ENCODE measurements at places on chromosomes 5 and 9.
A peak's percentile ranks its signal among the peaks of the same experiment; 100 is the strongest.

- peak; percentile 87 for DNase-seq
These were observed 831.8 kb downstream of the TAF11L14 start for GRCh38 chr5:18465833-18466681.

DNA sequence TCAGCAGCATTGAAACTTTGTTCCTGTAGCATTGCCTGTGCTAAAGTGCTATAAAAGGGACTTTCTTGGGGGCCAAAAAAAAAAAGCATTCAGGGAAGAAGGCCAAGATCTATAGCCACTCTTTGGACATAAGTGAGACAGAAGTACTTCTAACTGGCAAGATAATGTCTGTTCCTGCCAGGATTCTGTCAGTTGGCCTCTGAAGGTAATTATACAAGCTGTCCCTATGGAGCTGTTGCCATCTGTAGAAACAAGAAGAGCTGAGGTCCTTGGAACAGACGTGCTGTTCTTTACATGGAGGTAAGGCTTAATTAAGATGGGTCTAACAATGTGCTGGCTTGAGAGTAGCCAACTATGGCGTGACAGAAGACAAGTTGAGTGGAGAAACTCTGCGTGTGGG is 9.7 kb downstream of the KIF20A start:
- no peak for DNase-seq

DNA sequence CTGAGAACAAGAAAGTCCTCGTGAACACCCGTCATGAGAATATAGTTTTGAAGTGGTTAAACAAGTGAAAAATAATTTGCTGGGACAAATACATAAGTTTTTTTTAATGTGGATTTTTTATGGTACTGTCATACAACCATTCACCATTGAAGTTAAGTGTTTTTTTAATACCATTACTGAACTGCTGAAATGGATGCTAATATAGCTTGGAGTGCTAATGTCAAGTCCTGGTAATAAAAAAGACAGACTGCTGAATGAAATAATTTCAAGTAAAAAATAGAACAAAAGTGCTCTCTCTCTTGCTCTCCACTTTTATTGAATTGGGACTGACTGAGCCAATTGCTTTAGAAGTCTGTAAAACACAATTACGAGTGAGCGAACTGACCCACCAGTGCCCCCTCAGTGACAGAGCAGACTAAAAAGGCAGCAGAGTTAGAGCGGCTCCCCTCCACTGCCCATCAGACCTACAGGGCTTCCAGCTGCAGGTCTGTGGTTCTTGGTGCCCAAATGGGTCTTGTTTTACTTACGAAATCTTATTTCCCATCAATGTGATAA is 442.5 kb downstream of the BNC2 start:
- no peak for DNase-seq

DNA sequence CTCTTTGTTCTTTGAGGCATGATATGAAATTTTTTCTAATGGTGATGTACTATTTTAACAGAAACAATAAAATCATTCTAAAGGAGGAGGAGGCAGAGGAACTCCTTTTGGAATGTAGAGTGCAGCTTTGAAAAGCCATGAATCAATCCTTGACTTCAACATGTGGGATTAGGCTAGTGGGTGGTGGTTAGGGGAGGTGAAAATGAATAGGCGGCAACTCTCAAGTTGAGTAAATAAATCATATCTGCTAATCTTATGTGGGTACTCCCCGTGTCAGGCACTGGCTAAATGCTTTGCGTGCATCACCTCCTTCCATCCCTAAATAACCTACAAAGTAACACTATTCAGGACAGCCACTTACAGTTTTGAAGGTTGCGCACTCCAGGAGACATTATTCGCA is 35.1 kb downstream of the FAM81B start:
- DNase-seq = no peak

GRCh38 chr5:147522435-147522834 is 12.6 kb upstream of the DPYSL3 start:
- peak; percentile 68 for DNase-seq

- no peak for DNase-seq
These were observed 32.9 kb downstream of the OCLN start for GRCh38 chr5:69525490-69525889.

DNA sequence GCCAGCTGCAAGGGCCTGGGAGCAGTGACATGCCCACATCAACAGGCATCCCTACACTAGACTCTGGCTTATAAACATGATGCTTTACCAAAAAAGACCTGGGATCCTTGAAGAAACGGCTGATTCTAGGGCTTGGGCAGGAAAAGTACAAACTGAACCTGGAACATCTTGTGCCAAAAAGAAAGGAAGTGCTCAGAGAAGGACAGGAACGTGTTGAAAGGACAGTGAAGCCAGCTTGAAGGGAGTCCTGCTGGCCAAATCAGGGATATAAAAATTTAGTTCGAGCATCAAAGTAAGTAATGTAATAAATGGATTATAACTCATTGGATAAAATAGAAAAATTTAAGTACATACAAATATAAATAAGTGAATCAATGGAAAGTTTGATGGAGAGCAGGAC is 58.1 kb downstream of the ALDH7A1 start:
- no peak for DNase-seq

GRCh38 chr9:76552751-76553455 is 93.9 kb downstream of the GCNT1 start:
- peak; percentile 31 for DNase-seq

DNA sequence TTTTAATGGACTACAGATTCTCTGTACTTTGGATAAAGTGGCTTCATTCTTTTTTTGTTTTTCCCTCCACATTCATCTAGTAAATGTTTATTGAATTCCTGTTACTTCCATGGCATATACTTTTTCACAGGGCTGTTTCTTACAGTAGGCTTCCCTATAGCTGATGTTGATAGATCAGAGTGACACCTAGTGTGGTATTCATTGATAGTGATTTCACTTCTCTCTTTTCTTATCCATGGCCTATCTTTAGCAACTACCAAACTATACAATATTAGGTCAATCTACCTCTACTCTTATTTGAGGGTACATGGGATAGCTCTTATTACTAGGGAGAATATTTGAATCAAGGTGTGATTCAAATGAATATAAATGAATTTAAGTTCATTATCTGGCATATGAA is 35.8 kb downstream of the FSD1L start:
- DNase-seq = no peak

DNA sequence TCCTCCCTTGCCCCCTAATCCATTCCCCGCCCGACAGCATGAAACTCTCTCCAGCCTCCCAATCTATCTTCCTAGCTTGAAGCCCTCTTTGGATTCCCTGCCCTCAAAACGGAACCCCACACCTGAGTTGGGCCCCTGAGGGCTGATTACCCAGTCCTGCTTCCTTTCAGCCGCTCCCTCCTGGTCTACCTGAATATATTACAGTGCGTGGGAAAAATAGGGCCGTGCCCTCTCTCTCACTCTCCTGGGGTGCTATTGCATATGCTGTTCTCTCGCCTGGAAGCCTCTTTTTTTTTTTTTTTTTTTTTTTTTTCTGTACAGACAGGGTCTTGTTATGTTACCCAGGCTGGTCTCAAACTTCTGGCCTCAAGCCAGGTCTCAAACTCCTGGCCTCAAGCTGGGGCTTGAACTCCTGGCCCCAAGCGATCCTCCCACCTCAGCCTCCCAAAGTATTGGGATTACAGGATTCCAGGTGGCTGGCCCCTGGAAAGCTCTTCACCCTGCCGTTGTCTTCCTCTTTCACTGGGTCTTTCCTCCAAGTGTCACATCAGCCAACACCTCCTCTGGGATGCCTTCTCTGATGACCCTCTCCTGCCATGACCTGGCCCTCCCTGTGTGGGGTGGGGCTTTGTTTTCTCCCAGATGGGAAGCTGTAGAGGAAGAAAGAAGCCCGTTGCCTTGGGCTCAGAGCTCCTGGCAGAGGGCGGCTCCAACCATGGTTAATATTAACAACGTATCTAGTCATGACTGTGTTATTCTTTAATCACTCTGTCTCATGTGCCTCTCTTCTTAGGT is 8.2 kb downstream of the DNM1 start:
- DNase-seq = no peak

DNA sequence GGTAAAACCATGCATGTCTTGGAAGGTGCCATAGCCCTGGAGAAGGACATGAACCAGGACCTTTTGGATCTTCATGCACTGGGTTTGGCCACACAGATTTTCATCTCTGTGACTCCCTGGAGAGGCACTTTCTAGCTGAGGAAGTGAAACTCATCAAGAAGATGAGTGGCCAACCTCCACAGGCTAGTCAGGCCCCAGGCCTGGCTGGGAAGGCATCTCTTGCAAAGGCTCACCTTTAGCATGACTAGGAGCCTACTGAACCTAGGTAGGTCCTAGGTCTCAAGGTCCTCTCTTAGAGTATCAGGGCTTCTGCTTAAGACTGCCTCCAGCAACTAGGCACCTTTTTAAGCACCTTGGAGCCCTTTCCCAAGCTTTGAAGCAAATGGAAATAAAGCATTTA is 1448.7 kb upstream of the ACO1 start:
- no peak for DNase-seq

DNA sequence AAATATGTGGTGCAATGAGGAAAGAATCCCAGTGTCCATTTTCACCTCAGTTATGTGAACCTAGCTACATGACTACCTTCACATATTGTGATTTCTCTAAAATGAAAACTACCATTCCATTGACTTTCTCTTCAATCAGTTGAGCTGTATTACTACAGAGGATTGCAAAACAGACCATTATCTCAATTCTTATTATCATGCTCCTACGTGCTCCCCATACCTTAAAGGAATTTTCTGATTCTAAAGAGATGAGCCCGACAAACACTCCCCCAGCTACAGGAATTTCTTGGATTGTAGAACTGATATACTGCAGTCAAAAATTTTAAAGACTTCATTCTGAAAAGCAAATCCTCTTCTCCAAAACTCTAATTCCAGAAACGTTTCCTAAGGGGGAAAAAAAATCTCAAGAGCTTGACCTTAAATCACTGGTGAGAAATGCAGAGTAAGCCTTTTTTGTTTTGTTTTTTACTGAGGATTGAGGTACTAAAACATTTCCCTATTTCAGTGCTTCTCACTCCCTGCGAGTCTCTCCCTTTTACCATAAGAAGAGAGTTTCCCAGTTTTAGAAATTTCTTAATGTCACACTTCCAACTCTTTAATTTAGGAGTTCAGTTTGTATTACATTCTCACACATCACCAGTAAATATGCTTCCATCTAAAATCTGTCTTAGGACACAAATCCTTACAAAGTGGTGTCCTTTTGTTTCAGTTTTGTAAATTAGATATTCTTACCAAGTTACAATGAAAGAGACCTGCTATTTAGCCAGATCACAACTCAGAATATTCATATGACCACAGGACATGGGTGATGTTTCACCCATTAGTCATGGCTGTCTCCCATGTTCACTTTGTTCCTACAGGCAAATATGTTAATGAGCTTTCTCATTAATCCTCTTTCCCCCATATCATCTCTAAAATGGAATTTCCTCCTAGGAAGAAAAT is 203.8 kb downstream of the TSSK1B start:
- DNase-seq = no peak

DNA sequence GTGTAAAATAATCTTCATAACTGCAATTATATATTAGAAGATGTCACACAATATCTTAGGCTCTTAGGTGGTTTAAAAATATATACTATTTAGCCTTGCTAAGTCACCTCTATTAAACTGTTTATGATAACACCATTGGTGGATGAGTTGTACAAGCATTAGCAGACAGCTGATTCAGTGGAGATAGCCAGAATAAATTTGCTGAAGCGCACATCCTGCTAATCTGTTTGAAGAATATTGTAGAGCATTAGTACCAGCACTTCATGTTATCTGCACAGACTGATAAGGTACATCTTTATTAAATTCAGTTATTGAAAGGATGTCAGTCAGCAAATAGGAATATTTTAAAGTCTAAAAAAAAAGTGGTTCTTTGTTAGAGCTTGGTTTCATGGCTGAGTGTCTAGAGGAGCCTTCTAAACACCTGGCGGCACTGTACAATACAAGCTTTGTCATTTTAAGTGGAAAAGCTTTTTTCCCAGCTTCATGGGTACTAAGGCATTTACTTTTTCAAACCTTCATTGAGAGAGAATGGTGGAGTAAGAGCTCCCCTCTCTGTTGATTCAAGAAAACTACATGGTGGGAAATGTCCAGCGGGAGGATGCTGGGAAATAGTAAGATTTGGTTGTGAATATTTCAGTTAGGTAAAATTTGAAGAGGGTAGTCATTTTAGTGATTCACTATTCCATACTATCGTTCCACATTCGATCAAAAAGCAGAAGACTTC is 275.1 kb downstream of the SLF1 start:
- peak; percentile 50 for DNase-seq

DNA sequence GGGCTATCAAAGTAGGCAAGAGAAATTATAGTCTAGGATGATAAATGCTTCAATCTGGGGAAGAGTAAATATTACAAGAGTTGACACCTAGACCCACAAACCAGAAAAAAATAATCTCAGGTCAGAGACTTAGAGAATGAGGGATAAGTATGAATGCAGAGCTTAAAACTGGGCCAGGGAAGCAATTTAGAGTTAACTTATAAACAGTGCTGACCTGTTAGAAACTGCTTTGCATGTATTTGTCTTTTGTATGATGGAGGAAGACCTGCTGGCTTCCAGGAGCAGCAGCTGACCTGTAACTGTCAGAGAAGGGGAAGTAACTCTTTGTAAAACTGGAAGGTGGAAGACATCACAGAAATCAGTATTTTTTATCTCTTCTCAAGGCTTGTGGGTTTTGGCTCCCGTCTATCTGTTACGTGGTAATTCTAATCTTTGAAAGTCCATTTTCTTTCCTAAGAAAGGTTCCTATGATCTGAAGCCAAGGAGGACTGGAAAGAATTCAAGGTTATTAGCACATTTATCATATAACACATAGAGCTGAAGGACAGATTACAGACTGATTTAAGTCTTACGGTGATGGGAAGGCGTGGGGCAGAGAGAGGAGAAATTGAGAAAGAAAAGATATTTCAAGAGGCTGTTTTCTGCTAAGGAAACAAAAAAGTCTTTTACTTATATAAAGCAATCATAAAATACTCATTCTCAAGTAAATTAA is 114.7 kb upstream of the ADAMTS19 start:
- DNase-seq = no peak

DNA sequence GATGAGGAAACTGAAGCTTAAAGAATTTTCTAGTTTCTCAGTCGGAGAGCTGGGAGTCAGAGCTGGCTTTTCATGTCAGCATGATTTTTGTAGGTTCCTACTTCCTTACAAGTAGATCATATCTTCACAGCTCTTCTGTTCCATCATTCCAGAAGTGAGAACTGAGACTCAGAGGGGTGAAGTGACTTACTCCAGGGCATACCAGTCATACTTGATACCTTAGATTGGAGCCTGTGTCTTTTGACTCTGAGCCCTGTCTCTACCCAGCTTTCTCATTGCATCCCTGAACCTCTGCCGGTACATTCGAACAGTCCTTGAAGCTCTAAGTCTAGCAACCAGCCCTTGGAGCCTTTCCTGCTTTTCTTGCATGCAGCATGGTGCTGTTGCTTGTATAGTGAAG is 53.3 kb downstream of the MCCC2 start:
- DNase-seq = no peak

- DNase-seq = no peak
These were observed 10.7 kb downstream of the PRRC2B start for GRCh38 chr9:131404581-131404980.

All from mesendoderm (in vitro differentiated cells).